ENCODE measurements at places on chromosomes 2 and 18. TPM values are rescaled to one million over a fixed set of nuclear protein-coding genes. Genes with fewer than 3 reads are reported as not detected.
A peak's percentile ranks its signal among the peaks of the same experiment; 100 is the strongest.

- peak; percentile 82 for DNase-seq
Measured at GRCh38 chr18:50757358-50757757, 62.5 kb downstream of the MRO start.

GRCh38 chr2:110678457-110679336 is 834 bp upstream of the BUB1 start:
- DNase-seq, result peak; percentile 67

DNA sequence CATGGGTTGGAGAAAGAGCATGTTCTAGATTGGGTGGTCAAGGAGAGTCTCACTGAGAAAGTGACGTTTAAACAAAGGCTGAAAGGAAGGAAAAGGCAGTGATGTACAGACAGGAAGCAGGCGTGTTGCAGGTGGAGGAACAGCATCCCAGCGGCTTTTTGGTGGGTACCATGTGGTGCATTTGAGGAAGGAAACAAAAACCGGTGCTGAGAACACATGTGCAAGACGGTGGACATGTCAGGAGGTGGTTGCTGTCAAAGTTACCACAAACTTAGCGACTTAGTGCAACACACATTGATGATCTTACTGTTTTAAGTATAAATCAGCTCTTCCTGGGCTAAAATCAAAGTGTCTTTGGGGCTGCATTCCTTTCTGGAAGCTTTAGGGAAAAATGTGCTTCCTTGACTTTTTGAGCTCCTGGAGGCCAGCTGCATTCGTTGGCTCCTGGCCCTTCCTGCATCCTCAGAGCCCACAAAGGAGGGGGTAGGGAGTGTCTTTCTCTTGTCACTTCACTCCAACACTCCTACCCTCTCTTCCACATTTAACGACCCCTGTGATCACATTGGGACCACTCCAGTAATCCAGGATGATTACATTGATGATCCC is 380.6 kb downstream of the FBXO15 start:
- no peak for DNase-seq

DNA sequence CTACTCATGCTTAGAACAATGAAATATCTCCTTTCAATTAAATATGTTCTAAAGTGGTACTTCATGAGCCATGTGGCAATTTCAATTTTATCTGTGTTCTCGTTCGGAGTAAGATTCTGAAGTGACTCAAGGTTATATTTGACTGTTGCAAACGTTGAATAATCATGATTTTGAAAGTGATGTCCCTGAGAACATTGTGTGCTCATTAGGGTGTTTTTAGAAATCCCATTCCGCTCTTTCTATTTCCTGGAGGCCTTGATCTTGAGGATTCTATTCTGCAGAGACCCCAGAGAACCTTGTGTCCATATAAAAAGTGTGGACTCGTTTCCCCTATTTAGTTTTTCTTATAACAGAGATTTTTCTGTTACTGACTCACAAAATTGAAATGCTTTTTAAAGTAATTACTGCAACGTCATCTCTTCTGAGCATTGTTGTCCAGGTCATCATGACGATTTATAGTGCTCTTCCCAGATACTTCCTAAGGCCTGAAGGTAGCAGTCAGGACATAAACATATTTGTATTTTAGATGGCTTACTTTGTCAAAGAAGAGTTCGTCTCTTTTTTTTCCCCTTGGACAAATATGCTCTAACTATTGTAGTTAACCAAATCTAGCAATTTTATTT is 27.2 kb downstream of the IL1R2 start:
- no peak for DNase-seq

Gene TMEM169
- total RNA-seq, result not detected

Gene ADGRF3
- not detected for total RNA-seq

Gene FAM124B
- total RNA-seq, result 0.81 TPM

Measured in sigmoid colon (tissue), 7 donors.